Cerebellar nuclear complex (tissue), 1 donor: ENCODE measurements at places on chromosomes 4 and X.

DNA sequence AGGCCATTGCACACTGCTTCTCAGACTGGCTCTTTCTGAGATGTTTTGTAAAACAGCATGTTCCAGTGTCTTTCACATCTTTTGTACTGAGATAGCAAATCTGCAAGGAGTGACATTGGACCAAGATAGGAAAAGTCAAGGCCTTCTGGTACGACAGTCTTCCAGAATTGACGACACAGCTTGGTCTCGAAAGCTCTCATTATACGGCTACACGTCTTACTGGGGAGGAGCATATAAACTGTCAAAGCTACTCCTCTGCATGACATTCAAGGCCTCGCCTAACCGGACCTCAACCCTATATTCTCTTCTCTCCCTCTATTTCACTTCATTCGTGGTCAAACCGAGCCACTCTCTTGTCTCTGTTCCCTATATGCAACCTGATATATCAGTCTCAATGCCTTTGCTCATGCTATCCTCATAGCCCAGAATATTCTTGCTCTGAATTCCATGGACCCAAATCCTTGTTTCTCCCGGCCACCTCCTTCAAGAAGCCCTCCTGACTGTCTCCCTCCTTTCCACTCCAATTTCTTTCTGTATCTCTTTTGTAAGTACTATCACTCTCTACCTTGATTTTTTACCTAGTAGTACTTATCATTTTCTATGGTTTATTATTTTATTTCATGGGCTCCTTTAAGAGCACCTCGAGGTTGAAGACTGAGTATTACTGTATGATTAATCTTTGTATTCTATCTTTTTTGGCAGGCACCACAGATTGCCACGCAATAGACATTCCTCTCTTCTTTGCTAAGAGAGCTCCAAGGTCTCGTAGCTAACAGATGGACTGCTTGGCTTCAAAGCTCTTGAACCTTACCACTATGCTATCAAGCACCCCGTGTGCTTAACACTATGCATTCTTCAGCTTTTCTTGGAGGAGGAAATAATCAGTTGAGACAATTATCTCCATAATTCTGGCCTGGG lies 35.1 kb downstream of the RBM47 start:
- DNase-seq: no peak

DNA sequence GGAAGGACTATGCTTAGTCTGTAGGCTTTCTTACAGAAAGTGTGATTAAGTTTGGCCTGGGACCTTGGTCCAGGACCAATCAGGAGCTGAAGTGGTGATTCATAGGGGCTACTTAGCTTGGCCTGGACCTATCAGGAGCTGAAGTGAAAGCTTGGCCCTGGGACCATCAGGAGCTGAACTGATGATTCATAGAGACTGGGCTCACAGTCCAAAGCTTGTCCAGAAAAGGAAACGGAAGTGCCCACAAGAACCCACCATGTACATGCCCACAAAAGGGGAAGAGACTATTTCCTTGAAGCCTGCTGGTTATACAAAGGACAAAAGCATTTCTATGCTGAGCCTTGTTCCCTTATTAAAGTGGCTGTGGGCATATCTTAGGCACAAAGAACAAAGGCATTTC lies 12.6 kb downstream of the TENT5D start:
- DNase-seq: no peak

DNA sequence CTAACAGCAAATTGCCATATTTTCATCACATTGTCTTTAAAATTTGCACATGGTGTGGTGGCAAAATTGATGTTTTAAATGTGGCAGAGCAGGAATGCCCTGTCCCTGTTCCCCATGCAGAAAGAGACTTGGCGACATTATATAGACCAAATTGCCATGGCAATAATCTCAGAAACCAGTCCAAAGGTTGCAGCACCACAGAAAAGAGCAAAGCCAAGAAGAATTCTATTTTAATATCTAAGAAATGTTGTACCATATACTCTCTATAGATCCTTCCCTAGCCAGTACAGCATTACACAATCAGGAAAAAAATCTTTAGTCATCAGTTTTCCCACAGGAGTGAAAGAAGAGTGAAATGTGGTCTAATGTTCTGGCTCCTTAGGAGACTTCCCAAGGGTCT lies 80.0 kb downstream of the UGT2B28 start:
- no peak for DNase-seq

DNA sequence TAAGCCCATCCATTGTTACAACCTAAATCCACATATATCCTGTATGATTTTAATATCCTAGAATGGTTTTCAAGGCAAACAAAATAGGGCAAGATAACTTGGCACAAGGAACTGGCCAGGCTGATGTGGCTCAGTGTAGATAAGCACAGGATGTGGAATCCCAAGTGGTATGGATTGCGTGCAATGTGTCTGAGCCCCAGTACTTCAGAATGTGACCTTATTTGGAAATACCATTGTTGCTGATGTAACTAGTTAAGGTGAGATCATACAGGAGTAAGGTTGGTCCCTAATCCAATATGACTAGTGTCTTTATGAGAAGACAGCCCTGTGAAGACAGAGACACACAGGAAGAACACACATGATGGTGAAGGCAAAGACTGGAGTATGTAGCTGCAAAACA lies 72.4 kb downstream of the IL21 start:
- DNase-seq: no peak

- no peak for DNase-seq
Observed at GRCh38 chr4:13615161-13615560, 12.4 kb downstream of the BOD1L1 start.

- DNase-seq: no peak
Observed at GRCh38 chrX:24380262-24381187, 20.1 kb downstream of the SUPT20HL1 start.
